ENCODE measurements at places on chromosomes 3 and 15.

GRCh38 chr15:38297623-38298388 lies 45.2 kb downstream of the SPRED1 start:
- DNase-seq: peak; percentile 74

DNA sequence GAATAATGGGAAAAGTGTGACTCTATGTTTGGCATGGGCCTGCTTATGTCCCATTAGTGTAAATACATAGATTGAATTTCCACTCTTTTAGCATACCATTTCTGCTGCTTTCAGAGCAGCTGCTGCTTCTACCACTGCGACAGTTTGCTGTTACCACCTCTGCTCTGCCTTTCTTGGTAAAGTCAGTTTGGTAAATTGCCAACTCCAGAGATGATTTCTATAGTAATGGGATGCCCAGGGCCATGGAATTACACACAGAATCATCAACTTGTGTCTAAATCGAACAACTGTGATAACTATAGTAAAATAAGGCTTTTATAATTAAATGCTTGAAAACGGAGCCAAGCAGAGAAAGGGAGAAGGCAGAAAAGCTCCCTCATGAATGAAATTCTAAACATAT lies 168.4 kb upstream of the VEPH1 start:
- DNase-seq: no peak

DNA sequence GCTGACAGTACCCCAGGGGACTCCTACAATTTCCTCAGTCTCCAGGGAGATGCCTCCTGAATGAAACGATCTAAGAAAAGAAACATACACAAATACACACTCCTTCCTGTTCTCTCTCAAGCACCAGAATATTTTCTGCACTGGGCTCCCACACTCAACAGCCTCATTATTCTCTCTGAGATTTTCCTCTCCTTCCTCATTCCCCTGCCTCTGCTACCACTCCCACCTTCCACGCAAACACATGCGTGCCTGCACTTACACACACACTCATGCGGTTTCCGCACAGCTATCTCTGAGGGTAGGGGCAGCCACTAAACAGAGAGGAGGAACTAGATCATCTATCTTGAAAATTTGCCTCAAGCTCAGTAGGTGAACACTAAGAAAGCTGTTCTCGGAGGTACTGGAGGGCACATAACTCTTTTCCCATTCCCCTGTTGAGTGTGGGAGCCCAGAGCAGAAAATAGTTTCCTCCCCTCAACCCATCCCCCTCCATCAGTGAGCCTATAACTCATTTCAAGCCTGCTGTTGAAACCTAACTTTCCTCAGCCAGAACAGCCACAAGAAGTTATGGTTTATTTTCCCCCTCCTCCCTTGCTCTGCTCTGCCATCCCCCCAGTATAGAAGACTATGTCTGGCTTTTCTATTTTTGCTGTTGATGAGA lies 30.5 kb upstream of the TIPARP start:
- no peak for DNase-seq

DNA sequence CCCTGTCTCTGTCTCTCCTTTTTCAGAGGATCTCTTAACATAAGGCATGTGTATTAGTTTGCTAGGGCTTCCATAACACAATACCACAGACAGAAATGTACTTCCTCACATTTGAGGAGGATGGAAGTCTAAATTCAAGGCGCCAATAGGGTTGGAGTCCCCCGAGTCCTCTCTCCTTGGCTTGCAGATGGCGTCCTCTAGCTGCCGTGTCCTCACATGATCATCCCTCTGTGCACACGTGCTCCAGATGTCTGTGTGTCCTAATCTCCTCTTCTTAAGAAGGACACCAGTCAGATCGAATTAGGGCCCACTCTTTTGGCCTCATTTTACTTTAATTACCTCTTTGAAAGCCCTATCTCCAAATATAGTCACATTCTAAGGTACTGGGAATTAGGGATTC lies 23.0 kb upstream of the BFSP2 start:
- DNase-seq: no peak

DNA sequence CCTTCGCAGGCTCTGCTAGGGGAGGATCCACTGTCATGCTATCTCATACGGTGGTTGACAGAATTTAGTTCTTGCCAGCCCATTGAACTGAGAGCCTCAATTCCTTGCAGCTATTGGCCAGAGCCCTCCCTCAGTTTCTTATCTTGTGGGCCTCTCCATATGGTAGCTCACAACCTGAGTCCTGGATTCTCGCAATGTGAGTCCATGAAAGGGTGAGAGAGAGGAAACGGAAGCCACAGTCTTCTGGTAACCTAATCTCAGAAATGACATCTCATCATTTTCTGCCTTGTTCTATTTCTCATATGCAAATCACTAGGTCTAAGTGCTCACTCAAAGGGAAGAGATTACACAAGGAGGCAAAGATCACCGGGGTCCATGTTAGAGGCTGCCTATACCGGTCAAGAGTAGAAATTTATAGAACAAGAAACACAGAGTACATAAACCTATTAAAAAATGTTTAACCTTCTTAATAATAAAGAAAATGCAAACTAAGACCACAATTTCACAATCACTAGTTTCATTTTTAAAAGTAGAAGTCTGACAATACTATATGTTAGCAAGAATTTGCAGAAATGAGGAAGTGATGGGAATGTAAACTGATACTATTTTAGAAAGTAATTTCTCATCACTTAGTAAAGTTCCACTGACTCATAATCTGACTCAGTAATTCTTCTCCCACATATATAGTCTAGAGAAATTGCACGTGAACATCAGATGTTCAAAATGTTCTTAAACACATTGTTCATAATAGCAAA lies 378.4 kb upstream of the AGTR1 start:
- DNase-seq: peak; percentile 88

DNA sequence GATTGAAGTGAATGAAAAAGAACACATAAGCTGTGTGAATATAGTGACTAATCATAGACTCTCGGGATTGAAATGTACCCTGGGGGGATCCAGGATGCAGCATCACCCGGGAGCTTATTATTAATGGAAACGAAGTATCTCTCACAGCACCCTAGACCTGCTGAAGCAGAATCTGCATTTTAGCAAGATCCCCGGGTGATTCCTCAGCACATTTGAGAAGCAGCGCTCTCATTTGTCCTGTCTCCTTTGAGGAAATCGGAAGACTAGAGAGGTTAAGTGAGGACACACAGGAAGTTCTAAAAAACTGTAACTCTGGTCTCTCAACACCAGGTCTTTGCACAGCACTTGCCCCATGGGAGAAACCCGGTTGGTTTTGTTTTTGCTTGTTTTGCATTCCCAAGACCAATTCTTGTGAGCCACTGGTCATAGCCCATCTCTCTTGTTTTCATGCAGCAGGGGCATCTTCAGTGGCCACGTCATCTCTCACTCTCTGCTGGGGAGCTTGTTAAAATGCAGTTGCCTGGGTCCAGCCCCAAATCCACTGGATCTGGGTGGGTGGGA lies 30.2 kb downstream of the ZNF710 start:
- DNase-seq: no peak

GRCh38 chr3:67624687-67625086 lies 29.7 kb downstream of the SUCLG2 start:
- DNase-seq: no peak

DNA sequence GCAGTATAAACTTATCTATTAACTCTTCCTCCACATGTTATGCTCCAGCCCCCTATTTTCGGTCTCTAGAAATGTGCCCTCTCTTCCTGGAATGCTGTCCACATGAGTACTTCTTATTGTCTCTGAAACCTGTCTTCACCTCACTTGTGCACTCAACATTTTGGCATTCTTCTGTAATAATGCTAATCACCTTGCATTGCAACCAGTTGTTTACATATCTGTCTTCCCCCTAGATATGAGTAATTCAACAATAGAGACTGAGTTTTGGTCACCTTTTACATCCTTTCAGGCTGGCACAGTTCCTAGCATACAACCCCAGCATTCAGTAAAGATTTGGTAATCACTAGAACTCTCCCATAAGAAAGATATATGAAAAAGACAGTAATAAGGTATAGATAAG lies 17.2 kb downstream of the CCDC80 start:
- no peak for DNase-seq

DNA sequence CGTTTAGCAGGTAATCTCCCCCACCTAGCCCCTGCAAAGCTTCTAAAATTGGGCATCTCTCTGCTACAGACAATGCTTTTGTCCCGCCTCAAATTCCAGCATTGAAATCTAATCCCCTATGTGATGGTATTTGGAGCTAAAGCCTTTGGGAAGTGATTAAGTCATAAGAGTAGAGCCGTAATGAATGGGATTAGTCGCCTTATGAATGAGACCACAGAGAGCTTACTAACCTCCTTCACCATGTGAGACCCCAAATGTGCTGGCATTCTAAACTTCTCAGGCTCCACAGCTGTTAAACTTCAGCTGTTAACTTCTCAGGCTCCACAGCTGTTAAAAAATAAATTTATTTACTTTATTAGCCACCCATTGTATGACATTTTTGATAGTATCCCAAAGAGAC lies 374.2 kb upstream of the BCHE start:
- no peak for DNase-seq

DNA sequence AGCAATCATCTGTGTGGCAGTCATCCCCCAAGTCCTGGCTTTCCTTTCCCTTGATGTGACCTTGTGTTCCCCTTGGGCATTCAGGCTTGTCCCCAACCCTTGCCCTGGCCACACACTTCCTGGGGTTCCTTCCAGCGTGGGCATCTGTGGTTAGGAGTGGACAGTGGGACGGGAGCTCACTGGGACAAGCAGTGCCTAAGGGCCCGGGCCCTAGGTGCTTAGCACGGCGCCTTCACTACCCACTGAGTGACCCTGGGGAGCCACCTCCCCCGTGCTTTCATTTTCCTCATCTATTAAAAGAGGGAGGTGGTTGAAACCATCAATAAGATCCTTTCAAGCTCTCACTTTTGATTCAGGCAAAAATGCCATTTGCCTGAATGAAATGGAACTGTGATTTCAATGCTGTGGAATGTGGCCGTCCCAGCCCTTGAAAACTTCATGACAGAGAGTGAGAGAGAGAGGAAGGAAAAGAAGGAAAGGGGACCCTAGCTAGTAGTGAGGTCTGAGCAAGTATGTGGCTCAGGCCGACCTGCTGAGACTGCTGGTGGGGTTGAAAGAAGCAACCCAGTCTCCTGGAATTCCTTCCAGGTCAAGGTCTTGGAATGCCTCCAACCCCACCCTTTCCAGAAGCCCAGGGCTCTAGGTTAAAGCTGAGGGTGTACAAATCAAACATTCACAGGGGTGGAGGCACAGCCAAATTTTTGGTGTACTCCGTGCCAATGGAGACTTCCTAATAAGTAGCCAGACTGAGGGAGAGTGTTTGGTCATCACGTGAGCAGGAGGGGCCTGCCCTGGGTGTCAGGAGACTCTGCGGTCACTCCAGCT lies 302.9 kb downstream of the TLE3 start:
- no peak for DNase-seq

DNA sequence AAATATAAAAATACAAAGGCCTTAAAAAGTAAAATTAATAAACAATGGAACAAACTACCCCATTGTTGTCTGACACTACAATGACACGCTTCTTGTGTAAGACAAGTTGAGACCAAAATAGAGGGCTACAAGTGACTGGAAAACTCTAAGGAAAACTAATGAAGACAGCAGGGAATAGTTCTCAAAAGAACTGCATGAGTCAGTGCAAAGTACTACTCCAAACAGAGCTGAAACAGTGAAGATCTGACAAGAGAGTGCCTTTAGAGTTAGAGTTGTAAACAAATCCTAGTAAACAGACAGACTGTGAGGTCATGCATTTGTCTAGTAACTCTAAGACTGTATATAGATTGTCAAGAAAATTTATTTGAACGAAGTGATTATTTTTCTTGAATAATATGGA lies 233.9 kb downstream of the BBX start:
- DNase-seq: no peak

- DNase-seq: peak; percentile 64
These were observed 239.1 kb downstream of the CBLB start for GRCh38 chr3:105629718-105630117.

- DNase-seq: no peak
These were observed 8.7 kb downstream of the KIF7 start for GRCh38 chr15:89646416-89647141.

GRCh38 chr3:23845326-23846216 lies 39.8 kb downstream of the UBE2E1 start:
- no peak for DNase-seq

- no peak for DNase-seq
These were observed 379.7 kb downstream of the NAALADL2 start for GRCh38 chr3:175238801-175239200.

GRCh38 chr3:87898971-87899370 lies 159.8 kb downstream of the CGGBP1 start:
- DNase-seq: no peak

DNA sequence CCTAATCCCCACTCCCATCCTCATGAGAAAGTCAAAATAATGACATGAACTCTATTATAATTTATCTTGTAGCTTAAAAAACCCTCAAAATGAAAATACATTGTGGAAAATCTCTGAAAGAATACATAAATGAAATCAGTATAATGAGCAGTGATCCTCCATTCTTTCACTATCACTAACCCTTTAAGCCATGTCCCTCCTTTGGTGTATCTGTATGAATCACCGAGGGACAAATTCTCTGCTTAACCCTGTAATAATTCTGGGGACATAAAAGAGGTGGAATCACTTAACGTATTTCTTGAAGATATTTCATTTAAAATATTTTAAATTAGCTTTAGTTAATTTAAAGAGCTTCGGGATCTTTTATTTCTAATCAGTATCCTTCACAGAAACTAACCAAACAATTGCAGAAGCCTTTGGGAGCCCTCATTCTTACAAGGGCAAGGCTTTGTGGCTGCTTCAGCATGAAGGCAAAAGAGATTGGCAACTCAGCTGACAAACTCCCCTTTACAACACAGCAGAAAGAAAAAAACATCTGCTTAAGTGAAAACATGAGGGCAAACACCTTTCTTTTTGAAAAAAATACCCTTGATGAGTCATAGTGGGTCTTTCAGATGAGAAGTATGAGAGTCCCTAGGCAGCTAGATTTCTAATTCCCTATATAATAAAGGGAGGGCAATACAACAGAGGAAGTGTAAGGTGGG lies 44.0 kb upstream of the ALCAM start:
- no peak for DNase-seq

- peak; percentile 18 for DNase-seq
These were observed at the start of gene PIGZ for GRCh38 chr3:196968233-196969133. Gene PIGZ (minus strand): TSS chr3:196968833. CDS start chr3:196952031, 16,802 bp downstream.

DNA sequence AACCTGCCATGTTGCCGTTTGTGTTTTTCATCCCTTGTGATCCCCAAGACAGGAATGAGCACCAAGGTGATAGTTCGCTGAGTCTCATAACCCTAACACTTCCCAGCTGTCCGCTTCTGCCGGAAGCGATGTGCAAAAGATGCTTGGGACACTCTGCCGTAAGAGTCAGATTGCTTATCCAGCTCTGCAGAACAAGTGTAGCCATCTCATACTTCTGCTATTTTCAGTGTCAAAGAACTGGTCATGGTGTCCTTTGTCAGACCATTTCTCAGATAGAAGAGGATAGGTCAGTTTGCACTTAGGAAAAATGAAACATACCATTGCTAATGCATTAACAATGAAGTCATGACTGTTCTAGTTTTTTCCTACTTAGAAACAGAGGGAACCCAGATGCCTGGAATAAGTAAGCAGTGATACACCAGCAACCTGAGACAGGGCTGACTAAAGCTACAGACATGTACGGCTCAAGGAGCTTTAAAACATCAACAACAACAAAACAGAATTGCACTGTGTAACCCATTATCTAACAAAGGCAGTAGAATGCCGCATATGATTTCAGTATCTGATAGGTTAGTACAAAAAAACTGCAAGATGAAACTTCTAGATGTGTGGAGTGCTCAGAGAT lies 134.0 kb upstream of the IL12A start:
- DNase-seq: peak; percentile 99

All from HCEC 1CT (cell line).